MV-4-11 (cell line): ENCODE measurements at places on chromosomes 2 and 18.
A peak's percentile ranks its signal among the peaks of the same experiment; 100 is the strongest.

DNA sequence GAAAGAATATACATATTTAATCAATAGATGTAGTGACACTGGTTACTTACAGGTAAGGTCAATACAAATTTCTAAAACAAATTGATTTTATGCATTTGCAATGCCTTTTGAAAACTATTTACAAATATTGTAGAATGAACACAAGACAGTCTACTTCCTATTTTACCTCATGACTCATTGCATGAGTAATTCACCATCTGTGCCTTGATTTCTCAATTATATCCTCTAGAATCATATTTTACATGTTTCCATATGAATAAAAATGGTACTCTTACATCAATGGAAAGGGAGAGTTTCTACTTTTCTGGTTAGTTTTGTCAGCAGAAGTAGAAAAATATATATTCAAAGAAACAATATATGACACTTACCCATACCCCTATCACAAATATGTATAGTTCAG lies 203.8 kb upstream of the CDH7 start:
- DNase-seq = no peak

- no peak for DNase-seq
Measured at GRCh38 chr2:217412721-217413120, 552.9 kb upstream of the TNP1 start.

DNA sequence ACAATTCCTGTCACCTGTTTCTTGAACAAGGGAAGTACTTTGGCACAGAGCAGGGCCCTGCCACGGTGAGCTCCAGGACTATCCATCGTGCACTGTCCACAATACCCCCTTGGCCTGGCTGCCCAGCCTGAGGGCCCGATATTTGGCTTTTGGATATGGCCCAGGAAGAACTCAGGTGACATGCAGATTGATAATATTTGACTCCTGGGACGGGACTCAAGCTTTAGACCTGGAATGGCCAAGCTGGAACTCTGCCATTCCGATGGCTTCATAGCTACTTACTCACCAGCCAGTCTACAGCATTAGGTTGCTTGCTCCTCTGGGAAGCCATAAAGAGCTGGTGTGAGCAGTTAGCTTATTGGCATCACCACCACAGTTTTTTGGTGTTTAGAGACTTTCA lies 26.6 kb downstream of the EML6 start:
- DNase-seq = no peak

DNA sequence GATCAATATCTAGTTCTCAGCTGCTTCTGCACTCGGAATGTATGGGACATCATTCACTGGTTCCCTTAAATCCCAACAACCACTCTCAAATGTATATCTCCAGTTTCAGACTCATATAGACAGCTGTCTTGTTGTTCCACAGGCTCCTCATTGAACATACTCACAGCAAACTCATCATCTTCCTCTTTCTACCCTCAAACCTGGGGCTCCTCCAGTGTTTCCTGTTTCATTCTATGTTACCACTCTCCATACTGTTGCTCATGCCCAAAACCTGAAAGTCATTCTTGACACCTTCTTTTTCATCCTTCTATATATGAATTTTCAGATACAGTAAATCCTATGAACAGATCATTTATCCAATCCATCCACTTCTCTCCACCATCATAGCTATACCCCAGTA lies 18.7 kb upstream of the REL start:
- DNase-seq = peak; percentile 80

DNA sequence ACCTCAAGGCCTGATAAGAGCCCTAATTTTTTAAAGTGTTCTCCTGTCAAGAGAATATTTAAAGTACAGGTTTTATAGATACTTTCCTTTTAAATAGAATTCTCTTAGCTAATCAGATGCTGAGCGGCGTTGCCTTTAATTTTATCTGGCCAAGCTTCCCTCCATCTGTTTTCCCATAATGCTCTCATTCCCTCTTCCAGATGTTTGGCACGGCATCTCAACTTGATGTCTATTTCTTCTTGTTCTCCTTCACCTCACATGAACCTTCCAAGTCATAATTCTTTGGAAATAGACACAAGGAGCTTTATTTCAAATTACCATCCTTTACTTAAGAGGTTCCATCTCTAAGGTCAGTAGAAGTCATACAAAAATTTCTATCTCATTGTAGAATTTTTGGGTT lies 76.1 kb upstream of the CPO start:
- no peak for DNase-seq
